Tibial artery (tissue), 4 donors: ENCODE measurements at places on chromosomes 11 and 22.
A peak's percentile ranks its signal among the peaks of the same experiment; 100 is the strongest.

DNA sequence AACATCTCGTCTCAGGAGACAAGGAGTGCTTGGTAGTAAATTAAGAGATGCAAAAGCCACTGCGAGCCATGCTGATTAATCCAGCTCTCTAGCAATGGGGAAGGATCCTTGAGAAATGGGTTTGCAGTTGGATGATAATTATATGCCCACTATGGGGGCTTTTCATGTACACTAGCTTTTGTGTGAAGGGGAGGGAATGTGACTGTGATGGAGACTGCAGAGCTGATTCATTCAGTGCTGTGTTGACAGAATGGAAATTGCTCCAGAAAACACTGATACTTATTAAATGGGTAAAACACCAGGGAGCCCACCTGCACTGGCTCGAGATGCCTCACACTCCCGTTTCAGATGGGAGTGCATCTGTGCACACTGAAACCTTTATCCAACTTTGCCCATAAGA, 37.0 kb upstream of the KIRREL3 start:
- H3K27ac ChIP-seq, result no peak overlapping the region
- no peaks in the 10 kb centered on the region for H3K27me3 ChIP-seq
- no peaks in the 10 kb centered on the region for H3K36me3 ChIP-seq
- DNase-seq, result no peak

DNA sequence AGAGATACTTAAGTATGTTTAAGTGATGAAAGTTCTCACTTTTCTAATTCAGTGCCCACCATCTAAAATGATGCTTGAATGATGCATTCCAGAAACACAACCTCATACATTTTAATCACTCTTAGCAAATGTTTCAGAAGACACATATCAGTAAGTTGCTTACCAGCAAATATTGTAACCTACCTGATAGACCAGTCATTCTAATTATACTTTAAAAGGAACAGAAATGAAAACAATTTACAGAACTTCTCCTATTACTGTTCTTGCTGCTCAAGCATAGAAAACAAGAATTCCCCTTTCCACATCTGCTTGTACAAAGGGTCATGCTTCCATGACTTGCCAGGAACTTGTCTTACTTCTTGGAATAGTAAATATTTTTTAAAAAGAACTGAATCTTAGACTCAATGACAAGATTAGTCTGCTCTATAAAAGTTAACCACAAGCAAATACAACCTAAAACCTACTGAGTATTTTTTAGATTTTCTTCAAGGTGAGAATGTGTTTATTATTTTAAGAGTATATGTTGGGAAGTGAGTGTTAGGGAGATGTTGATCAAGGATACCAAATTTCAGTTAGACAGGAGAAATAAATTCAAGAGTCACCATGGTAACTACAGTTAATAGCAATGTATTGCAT, 82.0 kb upstream of the SC5D start:
- no peak overlapping the region for H3K4me3 ChIP-seq
- H3K27ac ChIP-seq, result no peak overlapping the region
- H3K27me3 ChIP-seq, result peaks cover 13% of the 10 kb centered on the region
- no peaks in the 10 kb centered on the region for H3K36me3 ChIP-seq
- no peak for DNase-seq

GRCh38 chr11:34513682-34514449, at the start of gene ELF5:
Gene ELF5, minus strand, starts transcription at chr11:34513794. Its CDS starts 8,045 bp downstream, at chr11:34505749.
- H3K4me3 ChIP-seq, result no peak within 1 kb of the TSS
- no peaks in the 10 kb centered on the region for H3K4me1 ChIP-seq
- H3K27me3 ChIP-seq, result no peaks in the 10 kb centered on the region
- DNase-seq, result no peak
- H3K36me3 ChIP-seq, result no peaks in the 10 kb centered on the region
- H3K27ac ChIP-seq, result no peak within 1 kb of the TSS

DNA sequence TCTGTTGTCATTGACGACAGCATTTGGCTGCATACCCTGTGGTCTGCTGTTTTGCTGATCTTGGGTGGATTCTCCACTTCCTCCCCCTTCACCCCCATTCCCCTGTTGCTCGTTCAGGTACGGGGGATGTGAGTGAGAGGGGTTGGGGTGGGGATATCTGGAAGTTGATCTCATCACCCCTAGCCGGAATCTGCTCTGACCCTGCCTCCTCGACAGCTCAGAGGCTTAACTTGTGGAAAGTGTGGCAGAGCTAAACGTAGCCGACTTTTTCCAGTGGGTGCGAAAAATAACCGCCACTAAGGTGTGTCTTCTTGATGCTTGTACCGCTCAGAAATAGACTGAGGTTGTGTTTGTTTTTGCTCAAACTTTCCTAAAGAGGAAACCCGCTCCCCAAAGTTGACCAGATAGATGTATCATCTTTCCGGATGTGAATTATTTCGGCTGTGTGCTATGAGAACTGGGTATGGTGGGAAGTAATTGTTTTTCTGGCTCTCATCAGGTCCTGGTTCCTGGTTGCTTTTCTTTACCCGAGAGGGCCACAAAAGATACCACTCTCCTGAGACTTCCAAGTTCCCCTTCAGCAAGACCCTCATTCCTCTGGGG, 6.6 kb downstream of the ZBTB16 start:
- DNase-seq, result no peak
- H3K36me3 ChIP-seq, result peaks cover 93% of the 10 kb centered on the region
- peak overlapping the region; percentile 94 for H3K4me3 ChIP-seq
- H3K4me1 ChIP-seq, result peaks cover 88% of the 10 kb centered on the region
- peak overlapping the region; percentile 97 for H3K27ac ChIP-seq
- no peaks in the 10 kb centered on the region for H3K27me3 ChIP-seq
